ENCODE measurements at places on chromosomes 7 and 10. TPM values are rescaled to one million over a fixed set of nuclear protein-coding genes. Genes with fewer than 3 reads are reported as not detected.

DNA sequence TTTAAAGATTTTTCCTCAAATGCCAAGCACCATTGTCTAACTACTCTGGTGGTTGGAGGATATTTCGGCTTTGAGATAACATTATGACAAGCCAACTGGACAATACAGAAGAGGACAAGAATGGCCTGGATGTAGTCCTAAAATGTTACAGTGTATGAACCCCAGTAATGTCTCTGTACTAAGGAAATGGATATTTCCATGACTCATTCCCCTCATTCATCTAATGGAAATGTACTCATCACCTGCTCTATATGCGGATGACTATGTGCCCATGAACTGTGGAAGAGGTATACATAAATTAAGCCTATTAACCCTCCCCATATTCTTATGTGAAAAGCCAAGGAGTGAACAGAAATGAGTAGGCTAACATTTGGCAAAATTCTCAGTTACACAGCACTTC lies 207.9 kb downstream of the CACNA2D1 start:
- no peak for ATAC-seq

DNA sequence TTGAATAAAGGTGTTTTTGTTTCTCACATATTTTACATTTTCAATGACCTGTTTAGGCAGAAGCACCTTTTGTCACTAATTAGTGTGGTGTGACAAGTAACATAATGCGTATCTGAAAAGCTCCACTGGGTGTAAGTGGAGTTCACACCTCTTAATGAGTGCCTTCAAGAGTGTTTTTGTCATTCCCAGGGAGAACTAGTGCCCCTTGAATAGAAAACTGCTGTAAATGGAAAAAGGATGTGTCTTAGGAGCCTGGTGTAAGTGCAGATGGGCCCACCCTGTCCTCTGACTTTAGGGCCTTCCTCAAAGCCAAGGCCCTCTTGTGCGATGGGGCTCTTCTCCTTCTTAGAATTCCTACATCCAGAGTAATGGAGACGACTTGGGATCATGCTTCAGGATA lies 170.0 kb downstream of the MGMT start:
- ATAC-seq, result no peak

GRCh38 chr7:101058355-101058754 lies 26.9 kb upstream of the TRIM56 start:
- ATAC-seq, result no peak

DNA sequence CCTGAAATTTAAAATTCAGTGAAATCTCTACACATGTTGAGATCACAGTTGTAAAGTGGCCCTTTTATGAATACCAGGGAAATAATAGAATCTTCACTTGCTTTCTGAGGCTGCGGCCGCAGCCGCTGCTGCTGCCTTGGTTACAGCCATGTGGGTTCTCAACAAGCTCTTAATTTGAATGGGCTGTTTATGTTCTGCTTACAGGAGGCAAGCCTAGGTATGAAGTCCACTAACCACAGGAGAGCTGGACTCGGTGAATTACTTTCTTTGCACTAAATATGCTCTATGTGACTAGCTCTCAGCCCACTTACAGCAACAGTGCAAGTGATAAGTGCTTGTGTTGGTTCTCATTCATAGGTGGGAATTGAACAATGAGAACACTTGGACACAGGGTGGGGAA lies 410.8 kb downstream of the SFMBT2 start:
- ATAC-seq, result no peak

DNA sequence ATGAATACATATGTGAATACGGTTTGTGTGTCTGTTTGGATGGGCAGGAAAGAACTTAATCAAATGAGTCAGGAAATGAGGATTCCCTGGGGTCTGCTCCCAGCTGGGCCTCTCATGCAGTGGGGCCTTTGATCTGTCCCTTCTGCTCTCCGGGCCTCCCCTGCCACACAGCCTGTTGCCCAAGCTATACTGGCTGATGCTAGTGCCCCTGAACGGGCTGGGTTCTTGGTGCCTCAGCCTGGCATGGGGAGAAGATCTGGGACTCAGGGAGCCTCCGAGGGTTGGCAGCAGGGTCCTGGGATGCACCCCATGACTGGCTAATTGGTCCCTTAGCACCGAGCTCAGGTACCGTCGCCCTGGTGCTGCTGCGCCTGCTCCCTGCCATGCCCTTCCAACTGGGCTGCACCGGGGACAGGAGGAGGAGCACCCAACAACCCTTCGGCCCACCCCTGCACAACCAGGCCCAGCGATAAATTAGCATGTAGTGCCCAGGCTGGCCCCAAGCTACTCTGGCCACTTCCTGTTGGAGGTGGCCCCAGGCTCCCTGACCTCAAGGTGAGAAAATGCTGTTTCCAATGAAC lies 59.9 kb upstream of the DUSP5 start:
- ATAC-seq, result no peak

DNA sequence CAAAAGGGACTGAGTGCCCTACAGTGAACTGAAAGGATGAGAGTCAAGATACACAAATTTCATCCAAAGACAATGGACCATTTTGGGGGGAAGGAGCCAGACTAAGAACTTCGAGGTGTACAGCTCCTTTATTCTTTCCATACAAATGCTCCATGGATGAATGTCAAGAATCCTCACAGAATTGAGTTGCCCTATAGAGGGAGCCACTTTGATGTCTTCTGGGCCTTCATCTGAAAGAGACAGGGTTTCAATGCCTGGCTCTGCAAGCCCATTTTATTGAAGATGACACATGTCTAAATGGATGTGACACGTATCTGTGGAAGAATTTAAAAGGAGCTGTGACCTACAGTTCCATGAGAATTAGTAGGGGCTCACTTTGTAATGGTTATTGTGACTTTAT lies 32.0 kb upstream of the NRG3 start:
- no peak for ATAC-seq

GRCh38 chr10:95650232-95650631 lies 6.3 kb downstream of the ALDH18A1 start:
- ATAC-seq, result no peak

DNA sequence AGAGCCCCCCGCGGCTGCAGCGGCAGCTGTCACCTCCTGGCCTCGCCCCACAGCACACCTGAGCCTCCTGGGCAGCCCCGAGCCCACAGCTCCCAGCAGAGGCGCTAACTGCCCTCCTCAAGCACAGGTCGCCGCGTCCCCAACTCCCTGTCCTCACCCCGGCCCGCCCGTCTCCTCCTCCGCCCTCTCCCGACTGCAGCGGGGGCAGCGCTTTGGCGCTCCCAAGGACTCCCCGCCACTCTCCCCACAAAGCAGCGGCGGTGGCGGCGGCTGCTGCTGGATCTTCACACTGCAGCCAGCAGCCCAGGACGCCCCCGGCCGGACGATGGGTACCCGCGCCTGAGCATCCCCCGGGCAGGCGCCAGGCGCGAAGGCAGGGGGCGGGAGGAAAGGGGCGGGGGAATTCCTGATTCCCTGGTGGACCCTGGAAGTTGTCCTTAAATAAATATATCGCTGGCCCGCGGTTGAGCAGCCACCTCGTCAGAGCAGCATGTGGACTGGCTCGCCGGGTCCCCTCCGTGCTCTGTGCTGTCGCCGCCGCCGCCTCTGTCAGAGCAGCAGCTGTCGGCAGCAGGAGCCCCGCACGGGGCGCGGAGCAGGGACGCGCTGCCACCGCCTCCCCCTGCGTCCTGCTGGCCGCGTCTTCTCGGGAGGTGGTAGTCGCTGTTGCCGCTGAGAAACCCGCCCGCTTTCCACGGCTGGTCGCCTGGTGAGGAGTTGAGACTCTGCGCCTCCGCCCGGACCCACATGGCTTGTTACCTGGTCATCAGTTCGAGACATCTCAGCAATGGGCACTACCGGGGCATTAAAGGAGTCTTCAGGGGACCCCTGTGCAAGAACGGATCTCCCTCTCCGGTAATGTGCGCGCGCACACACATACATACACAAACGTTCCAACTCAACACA lies at the start of gene ZNF804B:
Gene ZNF804B, plus strand, starts transcription at position 471 of the 906 bp plus-strand sequence. Its CDS starts 277 bp downstream, at position 748.
- no peak for ATAC-seq

GRCh38 chr7:99121496-99122021 lies 22.3 kb downstream of the SMURF1 start:
- ATAC-seq, result no peak

DNA sequence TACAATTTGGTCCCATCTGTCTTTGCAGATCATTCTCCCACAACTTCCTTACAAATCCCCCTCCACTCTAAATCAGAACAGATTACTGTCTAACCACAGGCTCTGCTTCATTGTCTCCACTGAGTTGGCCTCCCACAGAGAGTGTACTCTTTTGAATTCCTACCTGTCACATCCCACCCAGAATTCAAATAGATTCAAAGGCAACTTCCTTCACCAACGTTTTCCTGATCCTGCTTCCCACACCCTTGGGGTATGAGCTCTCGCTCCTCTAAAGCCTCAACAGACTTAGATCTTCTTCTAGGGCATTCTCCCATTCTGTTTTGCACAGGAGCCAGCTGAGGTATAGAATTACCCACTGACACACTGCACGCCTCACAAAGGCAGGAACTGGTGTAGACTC lies 197.8 kb upstream of the CDCA7L start:
- ATAC-seq, result no peak

DNA sequence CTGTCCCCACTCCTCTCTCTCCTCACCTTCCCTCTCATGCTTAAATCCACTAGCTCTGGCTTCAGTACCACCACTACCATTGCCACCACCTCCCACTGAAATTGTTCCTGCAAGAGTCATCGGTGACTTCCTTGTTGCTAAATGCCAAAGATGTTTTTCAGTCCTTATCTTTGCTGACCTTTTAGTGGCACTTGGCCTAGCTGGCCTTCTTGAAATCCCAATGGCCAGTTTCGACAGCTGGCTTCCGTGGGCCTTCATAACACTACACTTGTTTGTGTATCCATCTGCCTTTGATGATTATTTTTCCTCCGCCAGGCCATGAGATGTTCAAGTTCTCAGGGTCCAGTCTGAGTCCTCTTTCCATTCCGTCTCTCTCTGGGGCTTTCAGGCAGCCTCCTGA lies 118.2 kb upstream of the NANOS1 start:
- ATAC-seq, result no peak

DNA sequence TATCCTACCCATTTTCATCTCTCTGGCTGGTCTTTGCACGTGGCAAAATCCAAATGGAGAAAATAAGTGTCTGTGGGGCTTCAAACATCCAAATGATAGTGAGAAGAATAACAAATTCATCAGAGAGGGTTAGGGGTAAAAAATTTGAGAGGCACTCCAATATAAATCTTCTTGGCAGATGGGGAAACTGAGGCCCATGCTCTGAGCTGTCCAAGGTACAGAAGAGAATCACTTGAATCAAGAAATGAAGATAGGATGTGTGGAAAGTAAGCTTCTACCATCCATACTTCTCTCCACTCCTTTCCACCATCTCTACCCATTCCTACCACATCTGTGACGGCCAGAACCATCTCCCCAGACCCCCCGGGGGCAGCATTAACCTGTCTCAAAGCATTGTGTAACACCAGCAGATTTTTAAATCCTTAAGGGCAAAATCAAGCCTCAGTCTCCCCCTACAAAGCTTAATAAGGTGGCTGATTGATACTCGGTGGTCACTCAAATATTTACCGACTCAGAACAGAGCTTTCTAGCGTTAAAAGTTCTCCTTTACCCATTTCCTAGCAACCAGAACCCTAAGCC lies 818 bp downstream of the GOT1 start:
- no peak for ATAC-seq

DNA sequence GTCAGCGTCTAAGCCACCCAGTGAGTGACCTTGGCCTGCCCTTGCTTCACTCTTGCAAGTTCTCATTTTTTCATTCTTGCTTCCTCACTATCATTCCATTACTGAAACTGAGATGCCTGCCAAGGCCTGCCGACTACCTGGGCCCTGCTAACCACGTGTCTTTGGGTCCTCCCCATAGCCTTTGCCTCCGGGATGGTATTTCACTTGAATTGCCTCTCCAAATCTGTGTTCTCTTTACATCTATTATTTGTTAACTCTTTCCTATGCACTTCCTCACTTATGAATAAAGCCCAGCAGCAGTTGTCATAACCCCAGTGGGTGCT lies 234.6 kb downstream of the SNX10 start:
- ATAC-seq, result no peak

DNA sequence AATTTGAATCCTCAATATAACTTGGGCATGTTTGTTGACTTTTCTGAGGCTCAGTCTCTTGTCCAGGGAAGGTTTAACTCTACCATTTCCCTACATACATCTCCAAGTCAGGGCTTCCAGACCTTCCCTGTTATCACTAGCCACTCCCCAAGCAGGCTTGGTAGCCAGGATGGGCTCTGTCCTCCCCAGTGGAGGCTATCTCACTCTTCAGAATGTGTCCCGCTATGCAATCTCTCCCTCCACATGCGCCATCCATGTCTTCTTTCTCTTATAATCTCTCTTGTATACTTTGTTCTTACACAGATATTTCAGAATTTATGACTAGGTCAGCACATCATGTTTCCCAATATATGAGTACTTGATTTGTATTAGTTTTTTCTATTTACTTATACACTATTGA lies 310.4 kb downstream of the HGF start:
- no peak for ATAC-seq

GRCh38 chr10:77622889-77623291 lies 14.7 kb downstream of the KCNMA1 start:
- no peak for ATAC-seq

GRCh38 chr7:156753229-156753560 lies 112.6 kb downstream of the RNF32 start:
- no peak for ATAC-seq

GRCh38 chr10:97333351-97333600 lies 1.3 kb downstream of the FRAT2 start:
- ATAC-seq, result no peak

DNA sequence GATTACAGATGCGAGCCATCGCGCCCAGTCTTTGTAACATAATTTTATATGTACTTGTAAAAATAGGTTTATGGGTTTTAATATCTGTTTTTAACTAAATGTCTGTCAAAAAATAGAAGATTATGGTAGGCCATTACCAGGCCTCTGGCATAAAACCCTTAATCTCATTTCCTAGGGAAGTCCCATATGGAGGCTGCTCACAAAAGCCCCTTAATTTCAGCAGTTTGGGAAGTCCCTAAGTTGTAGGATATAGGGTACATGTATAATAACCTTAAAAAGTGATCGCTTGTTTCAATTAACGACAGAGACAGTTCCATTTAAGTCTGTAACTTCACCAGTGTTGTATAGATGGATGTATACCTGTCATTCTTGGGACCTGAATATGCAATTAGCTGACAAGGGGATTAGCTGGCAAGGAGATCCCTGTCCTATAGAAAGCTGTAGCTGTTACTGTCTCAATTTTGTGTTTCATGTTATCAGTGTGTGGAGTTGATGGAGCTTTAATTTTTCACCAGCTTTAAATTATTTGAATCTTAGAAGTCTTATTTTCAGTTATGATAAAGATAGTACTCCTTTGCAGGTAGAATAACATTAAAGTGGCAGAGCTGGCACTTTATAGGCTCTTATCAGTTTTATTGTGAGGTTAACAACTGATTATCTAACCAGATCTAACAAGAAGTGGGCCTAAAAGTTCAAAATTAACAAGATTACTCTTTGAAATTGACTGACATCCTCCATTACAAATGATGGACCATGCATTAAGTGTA lies 10.5 kb downstream of the TRIM24 start:
- no peak for ATAC-seq

GRCh38 chr7:90994601-90995000 lies 269.6 kb upstream of the FZD1 start:
- ATAC-seq, result no peak

The FAS gene
- total RNA-seq, result 105 TPM

The MYOZ1 gene
- not detected for total RNA-seq

The CRTAC1 gene
- not detected for total RNA-seq

The GPER1 gene
- 1.1 TPM for total RNA-seq

The OR6V1 gene
- total RNA-seq, result not detected

The LGI1 gene
- not detected for total RNA-seq

The MSMB gene
- not detected for total RNA-seq

The PRXL2A gene
- total RNA-seq, result 9.4 TPM

The TMEM273 gene
- 92.2 TPM for total RNA-seq

The LIPM gene
- not detected for total RNA-seq

The MET gene
- 0.08 TPM for total RNA-seq

The UBE2H gene
- 54.0 TPM for total RNA-seq

The PTF1A gene
- not detected for total RNA-seq

The FAM25G gene
- total RNA-seq, result not detected

Data from activated T-helper 17 cell treated with anti-CD3 and anti-CD28 coated beads, Interleukin-2, amount 50 U/mL, for 72 hours (primary cell).